Left colon (tissue), 2 donors: ENCODE measurements at places on chromosomes 7 and 10. TPM values are rescaled to one million over a fixed set of nuclear protein-coding genes. Genes with fewer than 3 reads are reported as not detected.

NEUROD6 gene
- total RNA-seq = not detected

DNA sequence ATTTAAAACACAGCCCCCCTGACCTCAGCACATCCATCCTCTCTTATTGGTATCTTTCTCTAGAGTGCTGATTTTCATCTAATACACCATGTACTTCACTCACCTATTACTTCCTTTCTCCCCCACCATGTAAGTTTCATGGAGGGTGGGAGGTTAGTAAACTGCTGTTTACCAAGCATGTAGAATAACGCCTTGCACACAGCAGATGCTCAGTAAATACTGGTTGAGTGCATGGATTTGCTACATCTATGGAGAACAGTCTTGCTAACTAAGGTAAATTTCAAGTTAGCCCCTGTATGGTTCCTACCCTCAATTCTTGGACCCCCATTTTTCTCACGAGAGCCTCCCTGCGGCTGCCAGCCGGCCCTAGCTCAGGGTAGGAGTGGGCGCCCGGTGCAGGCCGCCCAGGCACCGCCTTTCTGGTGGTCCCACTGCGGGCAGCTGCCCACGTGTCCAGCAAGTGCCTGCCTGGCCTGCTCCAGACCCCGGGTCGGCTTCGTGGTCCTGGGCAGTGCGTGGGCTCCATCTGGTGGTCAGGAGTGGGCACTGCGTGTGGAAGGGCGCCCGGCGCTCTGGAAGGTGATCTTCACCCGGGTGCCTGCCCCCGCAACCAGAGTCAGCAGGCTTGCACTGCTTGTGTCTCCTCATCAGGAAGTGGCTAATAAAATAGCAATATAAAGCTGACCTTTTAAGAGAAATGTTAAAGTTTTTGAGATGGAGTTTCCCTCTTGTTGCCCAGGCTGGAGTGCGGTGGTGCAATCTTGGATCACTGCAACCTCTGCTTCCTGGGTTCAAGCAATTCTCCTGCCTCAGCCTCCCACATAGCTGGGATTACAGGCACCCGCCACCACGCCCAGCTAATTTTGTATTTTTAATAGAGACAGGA is 63.4 kb upstream of the DNAJB6 start:
- no peak for DNase-seq

DNA sequence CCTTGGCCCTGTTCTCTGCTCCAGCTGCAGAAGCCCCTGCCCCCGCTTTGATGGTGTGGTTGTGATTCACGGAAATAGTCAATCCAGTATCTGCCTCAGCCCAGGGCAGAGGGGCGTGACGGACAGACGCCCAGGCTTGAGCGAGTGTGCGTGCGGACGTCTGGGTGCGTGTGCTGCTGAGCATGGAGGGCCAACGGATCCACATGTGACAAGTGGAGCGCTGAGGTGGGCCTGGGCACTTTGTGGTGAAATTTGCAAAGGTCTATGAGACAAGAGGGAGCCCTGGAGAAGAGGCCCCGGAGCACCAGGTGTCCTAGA is 94.4 kb downstream of the WDR37 start:
- DNase-seq = no peak

DNA sequence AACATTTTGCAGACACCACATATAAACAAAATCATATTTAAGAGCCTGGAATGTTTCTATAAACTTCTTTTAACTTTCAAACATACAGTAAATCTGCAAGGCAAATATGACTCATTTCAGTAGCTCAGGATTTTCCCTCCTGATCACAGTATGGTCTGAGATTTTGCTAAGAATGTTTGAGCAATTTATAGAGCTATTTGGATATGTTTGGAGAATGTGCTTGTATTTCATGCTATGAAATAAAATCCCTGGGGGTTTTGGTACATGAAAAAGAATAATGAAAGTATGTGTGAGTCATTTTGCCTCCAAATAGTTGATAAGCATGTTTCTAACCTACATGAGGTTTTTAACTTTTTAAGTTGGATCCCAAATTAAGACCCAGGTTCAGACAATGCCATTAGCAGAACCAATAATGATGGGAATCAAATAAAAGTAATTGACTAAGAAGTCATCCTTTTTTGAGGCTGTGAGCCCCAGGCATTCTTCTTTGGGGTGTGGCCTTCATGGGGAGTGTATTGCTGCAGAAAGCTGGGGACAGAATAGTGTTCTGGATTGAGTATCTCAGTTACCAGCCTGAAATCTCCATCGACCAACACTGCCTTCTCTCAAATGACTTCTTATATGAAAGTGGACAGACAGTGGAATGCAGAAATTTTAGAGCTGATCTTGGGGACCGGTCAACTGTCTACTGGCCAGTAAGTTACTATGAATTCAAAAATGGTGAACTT is 66.1 kb upstream of the AGBL3 start:
- no peak for DNase-seq

GFRA1 gene
- total RNA-seq = 5.1 TPM

DNA sequence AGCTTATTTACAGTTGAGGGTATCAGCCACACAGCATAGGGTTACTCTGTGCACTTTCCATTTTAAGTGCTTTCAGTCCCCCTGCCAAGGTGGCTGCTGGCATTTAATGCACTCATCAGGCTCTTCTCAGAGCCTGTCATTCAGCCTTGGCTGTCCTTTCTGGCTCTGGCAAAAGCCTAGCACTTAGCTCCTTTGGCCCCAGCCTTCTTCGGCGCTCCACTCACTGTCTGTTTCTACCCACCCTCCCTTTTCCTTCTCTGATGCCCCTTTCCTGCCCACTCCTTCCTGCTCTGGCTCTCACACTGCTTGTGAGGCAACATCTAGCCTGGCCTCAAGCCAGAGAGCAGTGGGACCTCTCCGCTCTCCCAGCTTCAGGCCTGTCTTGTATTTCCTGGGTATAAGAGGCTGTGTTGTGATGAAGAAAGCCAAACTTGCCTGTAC is 60.2 kb downstream of the WIPF3 start:
- no peak for DNase-seq

GRCh38 chr10:116079355-116079754 is 193.7 kb downstream of the GFRA1 start:
- DNase-seq = no peak

GRCh38 chr7:139648391-139648861 is 124.9 kb downstream of the CLEC2L start:
- DNase-seq = no peak
